ENCODE measurements at places on chromosomes 5 and 9.

- DNase-seq, result no peak
Measured at GRCh38 chr9:16318516-16319060, 551.9 kb downstream of the BNC2 start.

- no peak for DNase-seq
Measured at GRCh38 chr5:93665648-93666047, 75.8 kb downstream of the POU5F2 start.

DNA sequence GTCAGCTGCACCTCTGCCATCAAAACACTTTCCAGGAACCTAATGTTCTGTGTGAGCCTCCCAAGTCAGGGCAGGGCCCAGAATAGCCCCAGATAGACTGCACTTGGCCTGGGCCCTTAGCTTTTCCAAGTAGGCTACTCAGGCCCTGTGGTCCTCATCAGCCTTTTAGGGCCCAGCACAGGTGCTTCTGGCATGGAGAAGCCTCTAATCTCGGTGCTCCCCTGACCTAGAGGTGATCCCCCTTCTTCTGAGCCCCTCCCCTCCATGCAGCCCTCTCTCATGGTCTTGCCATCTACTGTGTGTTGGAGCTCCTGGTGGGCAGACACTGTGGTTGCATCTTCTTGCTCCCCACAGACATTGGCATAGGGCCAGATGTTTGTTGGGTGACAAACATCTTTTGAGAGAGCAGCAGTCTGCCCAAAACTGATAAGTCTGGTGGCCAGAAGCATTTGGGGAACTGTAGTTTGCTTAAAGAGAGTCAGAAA is 28.1 kb downstream of the FRMPD1 start:
- no peak for DNase-seq

GRCh38 chr5:113047733-113048652 is 71.4 kb downstream of the DCP2 start:
- DNase-seq, result no peak

DNA sequence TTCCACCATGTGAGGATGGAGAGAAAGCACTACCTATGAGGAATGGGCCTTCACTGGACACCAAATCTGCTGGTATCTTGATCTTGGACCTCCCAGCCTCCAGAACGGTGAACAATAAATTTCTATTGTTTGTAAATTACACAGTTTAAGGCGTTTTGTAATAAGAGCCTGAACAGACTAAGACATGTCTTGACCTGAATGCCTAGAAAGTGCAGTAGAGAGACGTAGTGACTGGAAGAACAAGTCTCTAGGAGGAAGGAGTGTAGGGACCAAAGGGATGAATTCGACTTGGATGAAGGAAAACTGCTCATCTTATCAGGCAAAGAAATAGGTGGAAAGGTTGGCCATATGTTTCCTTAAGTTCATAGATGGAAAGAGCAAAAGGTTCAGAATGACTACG is 309.8 kb upstream of the RGMB start:
- no peak for DNase-seq

DNA sequence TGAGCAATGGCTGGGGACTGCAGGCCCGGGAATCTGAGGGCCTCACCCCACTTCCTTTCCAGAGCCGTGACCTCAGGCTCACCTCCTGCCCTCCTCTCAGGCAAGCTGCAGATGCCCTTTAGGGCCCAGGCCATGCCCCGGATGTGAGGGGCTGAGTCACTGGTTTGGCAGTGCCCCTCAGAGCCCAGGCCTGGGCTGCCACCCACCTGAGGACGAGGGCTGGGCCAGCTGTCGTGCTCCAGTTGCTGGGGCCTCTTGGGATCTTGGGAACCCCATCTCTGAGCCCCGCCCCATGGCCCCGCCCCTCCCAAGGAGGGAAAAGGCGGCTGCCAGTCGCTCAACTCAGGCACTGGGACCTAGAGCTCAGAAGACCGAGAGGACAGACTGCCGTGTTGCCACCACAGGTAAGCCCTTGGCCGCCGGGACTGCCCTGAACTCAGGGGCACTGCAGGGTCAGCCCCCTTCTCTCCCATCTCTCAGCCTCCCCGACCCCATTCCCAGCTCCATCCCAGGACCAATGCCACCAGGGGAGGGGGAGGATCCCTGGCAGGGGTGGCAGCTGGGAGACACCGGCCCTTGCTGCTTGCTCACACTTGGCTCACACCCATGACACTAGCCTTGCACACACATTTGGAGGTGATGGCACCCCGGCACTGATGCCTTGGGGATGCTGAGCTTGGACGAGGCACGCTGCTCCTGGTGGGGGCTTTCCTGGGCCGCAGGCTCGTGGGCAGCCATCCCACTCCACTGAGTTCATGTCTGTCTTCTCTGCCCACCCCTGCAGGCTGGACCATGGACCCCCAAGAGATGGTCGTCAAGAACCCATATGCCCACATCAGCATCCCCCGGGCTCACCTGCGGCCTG is at the start of gene CYSRT1:
Gene CYSRT1 (plus strand): TSS at position 345 of the 865 bp plus-strand sequence. CDS start 448 bp downstream, at position 793.
- peak; percentile 57 for DNase-seq

DNA sequence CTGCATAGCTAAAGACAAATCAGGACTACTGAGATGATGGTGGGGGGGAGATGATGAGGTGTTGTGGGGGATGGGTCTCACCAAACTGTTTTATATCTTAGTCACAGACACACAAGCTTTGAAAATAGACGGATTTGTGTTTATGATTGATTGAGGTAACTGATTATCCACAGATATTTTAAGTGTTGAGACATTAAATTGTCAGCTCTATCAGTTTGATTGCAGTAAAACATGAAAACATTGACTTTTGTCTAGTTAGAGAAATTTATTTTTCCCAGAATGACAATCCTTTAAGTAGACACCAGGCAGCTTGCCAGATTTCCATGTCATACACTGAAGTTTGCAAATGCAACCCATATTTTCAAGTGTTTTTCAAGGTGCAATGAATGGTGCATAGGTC is 149.8 kb downstream of the NR2F1-AS1 start:
- peak; percentile 2 for DNase-seq

Measured in NCI-H2171 treated with DMSO at 0.1 percent for 48 hours (cell line).